T follicular helper cell (primary cell): ENCODE measurements at places on chromosomes 16 and 17.
A peak's percentile ranks its signal among the peaks of the same experiment; 100 is the strongest.

GRCh38 chr16:11449716-11450115, 104.5 kb downstream of the RMI2 start:
- no peak for DNase-seq

DNA sequence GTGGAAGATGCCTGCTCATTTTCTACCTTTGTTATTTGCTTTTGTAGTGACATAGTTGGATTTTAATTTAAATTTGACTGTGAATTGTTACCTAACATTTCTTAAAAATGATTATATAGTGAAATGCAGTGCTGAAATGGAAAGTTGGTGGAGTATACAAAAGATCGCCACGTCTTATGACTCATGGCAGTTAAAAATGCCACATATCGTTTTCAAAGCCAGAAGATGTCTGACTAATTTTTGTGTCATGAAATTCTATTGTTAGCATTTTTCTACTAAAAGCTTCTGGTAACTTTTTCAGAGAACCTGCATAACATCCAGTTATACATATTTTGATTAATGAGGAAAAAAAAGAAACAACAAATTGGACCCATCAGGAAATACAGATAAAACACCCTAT, 20.6 kb downstream of the MAP2K4 start:
- no peak for DNase-seq

DNA sequence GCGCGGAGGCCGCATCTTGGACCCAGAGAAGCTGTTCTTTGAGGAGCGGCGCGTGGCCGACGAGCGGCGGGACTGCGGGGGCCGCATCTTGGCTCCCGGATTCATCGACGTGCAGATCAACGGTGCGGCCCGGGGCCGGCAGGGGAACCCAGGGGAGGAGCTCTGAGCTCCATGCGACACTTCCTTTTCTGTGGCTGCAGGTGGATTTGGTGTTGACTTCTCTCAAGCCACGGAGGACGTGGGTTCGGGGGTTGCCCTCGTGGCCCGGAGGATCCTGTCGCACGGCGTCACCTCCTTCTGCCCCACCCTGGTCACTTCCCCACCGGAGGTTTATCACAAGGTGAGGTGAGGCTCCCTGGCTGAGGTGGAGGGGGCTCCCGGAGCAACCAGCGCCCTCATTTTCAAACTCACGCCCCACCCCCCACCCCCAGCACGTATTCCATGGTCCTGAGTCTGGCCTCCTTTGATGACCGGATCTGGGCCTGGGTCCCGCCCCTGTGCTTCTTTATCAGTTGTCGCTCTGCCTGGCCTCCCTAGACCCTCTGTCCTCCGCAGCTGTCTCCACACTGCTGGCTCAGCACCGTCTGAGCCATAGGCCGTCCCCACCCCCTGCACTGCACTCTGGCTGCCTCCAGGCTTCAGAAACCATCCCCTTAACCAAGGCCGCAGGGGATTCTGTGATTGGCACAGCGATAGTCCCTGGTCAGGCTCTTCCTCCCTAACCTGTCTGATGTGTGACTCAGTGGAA, 787 bp downstream of the AMDHD2 start:
- peak; percentile 61 for DNase-seq

- DNase-seq = no peak
These were observed 109.7 kb downstream of the TOX3 start for GRCh38 chr16:52437277-52437670.

GRCh38 chr16:11326084-11326736, 19.0 kb upstream of the RMI2 start:
- no peak for DNase-seq

- no peak for DNase-seq
These were observed 32.2 kb downstream of the TRIM37 start for GRCh38 chr17:59074494-59074893.

DNA sequence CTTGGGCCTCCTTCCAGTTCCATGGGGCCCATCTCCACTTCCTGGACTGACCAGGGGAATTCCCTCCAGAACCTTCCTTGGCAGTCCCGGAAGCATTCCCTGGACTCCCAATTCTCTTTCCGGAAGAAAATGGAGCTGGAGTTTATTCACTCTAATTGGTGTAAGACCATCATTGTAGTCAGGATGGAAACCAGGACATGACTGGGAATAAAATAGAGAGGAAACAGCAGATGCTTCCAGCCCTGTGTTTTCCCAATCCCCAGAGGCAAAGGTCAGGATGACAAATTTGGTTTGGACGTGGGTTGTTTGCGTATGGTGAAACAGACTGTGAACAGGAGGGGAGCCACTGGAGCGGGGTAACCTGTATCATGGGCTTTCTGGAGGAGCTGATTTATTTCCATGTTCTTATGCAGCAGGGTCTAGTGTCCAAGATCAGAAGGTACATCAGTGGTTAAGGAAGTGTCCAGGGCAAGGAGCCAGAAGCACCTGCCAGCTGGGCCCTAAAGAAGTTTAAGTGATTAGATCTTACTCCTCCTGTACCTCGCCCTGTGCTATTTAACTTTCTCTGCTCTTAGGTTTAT, 8.5 kb upstream of the LONP2 start:
- no peak for DNase-seq

DNA sequence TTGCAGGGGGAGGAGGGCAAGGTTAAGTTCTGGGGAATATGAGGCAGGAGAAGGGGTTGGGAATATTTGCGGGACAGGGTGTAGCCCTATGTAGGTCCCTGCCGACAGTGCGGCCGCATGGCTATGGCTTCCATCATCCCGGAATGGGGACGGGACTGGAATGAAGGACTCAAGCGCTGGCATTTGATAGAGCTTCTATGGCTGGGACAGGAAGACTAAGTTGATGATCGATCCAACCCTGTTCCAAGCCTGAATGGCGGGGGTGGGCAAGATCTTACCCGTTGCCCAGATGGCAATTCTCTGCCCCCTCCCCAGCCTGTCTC, 47.1 kb downstream of the SRCIN1 start:
- no peak for DNase-seq

GRCh38 chr16:57017251-57017650, 27.9 kb downstream of the NLRC5 start:
- no peak for DNase-seq

GRCh38 chr16:1258906-1259759, 3.3 kb downstream of the TPSD1 start:
- DNase-seq = no peak

GRCh38 chr17:81285179-81285878, 9.8 kb downstream of the SLC38A10 start:
- DNase-seq = peak; percentile 19

DNA sequence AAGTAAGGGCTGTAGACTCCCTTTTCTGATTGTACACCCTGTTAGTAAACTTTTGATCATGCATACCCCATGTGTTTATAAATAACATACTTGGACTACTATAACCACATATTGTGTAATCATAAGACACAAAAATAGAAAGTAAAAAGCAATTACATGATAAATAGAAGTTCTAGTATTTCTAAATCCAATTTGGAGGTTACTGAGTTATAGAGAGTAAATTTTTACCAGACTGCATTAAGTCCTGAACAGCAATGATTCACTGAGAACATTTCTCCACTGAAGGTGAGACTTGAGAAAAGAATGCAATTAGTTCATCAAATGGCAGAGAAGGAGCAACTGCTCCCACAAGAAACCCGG, 7.7 kb upstream of the TBKBP1 start:
- no peak for DNase-seq

DNA sequence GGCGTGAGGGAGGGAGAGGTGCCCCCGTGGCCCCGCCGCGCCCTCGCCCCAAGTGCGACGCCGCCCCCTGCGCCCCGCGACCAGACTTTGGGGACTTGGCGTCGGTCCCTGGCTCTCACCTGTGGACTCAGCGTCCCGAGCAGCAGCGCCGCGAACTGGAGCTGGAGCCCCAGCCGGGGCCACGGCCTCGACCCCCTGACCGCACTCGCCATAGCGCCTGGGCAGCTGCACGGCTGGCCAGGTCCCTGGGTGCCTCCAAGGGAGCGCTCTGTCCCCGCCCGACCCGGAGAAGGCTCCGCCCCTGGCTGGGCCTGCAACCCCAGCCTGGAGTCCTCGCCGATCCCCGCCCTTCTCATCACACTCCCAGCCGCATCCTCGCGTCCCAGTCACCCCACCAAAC, at the start of gene ERN2:
Gene ERN2, minus strand, starts transcription at position 247 of the 400 bp plus-strand sequence. Its CDS starts 35 bp downstream, at position 212.
- no peak for DNase-seq

- no peak for DNase-seq
These were observed 109.0 kb downstream of the RAP1GAP2 start for GRCh38 chr17:2905269-2905668.

DNA sequence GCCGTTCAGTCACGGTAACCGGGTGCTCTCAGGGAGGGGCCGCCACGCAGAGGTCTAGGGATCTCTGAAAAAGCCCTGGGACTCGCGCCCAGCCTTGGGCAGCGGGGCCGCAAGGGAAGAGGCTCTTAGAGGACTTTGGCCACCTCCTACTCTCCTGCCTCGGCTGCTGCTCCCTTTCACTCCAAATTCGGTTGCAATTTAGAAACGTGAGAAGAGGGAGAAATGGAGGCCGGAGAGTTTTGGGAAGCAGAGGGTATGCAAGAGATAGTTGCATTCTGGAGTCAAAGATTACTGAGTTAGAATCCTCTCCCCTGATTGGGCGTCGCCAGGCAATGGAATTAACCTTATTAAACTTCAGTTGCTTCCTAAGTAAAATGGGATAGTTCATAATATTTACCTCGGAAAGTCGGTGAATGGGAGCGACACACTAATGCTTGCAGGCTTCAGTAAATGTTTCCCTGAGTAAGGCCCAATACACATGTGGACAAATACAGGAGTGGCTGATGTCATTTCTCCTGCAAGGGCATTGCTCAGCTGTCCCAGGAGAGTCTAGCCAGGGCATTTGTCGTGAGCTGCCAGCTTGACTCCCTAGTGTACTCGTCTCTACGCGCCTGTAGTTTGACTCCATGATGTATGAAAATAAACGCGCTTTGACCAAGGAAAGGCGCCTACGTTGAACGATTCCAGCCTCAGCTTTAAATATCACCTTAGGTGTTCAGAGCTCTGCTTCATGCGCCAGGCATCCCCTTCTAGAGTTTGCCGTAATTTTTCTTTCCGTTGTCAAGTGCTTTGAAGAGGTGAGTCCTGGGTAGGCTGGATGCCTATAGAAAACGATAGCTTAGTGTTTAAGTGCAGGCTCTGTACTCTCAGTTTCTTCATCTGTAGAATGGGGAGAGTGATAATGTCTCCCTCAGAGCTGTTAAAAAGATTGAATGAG, 667 bp downstream of the OGFOD1 start:
- no peak for DNase-seq

- DNase-seq = no peak
These were observed 143.1 kb upstream of the CACNG5 start for GRCh38 chr17:66691644-66692420.

DNA sequence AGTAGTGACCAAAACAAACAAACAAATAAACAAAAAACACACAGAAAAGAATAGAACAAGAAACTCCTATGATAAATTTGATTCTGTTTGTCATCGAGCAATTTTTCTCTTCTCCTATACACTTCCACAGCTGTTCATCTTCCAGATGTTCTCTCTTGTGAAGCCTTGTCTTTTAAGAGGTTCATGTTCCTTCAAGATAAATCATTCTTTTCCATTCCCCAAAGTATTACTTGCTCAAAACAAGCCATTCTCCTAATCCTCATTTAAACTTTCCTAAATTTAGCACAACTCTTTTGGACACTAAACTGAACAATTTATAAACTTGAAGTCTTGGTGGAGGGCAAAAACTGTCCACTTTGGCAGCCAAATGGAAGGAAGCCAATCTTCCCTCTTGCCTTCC, 103.3 kb downstream of the ABCA8 start:
- no peak for DNase-seq

GRCh38 chr16:86573215-86573614, 5.1 kb upstream of the FOXL1 start:
- no peak for DNase-seq

DNA sequence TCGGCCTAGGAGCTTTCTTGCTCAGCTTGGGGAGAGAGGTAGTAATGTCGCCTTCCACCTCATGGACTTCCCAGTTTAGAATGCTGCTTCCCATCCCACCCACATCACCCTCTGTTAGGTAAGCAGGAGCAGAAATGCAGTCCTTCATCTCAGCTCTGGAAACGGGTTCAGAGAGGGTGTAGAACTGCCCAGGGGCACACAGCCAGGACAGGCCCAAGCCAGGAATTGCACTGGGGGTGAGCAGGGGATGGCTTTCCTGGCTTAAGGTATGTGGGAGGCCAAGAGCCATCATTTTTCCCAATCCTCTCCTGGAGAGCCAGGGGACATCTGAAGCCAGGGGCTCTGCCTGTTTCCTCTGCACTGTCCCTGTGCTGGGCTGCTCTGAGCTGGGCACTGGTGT, 33.6 kb downstream of the RAI1 start:
- no peak for DNase-seq

GRCh38 chr17:40582328-40582901, 17.1 kb upstream of the CCR7 start:
- DNase-seq = peak; percentile 51

GRCh38 chr17:6435968-6436367, 1.0 kb upstream of the AIPL1 start:
- peak; percentile 27 for DNase-seq

DNA sequence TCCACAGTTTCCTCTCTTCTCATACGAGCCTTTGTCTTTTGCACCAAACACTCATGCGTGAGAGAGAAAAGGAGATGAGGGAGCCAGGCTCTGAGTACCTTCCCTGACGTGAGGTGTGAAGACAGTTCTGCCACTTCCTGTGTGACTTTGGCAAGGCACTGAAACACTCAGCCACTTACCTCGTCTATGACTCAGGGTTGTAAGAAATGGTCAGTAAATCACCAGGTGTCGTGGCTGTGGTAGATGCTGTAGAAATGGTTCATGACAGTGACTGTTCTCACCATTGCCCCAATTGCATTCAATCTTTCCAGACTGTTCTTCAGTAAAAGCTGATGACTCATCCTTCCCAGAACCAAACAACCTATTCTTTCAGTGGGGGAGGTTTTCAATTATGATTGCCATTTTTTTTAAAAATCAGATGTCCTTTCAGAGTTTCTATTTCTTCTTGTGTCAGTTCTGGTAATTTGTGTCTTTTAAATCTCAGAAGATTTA, 49.2 kb upstream of the CBFA2T3 start:
- no peak for DNase-seq

DNA sequence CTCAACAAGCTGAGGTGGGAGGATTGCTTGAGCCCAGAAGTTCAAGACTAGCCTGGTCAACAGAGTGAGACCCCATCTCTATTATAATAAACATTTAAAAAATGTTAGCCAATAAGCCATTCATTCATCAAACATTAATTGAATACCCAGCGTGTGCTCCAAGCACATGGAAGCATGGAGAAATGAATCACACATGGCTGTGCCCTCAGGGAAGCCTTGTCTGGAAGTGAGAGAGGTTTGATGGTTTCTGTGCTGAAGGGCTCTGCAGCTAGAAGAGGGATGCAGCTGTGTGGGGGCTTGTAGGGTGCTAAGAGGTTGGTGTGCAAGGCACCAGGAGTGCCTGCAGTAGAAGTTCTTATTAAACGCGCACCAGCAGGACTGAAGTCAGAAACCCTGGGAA, 11.2 kb downstream of the CYB5D2 start:
- DNase-seq = no peak
